ENCODE measurements at places on chromosomes 1 and 21.

GRCh38 chr1:119150150-119150549 is 9.7 kb upstream of the WARS2 start:
- no peak for DNase-seq

DNA sequence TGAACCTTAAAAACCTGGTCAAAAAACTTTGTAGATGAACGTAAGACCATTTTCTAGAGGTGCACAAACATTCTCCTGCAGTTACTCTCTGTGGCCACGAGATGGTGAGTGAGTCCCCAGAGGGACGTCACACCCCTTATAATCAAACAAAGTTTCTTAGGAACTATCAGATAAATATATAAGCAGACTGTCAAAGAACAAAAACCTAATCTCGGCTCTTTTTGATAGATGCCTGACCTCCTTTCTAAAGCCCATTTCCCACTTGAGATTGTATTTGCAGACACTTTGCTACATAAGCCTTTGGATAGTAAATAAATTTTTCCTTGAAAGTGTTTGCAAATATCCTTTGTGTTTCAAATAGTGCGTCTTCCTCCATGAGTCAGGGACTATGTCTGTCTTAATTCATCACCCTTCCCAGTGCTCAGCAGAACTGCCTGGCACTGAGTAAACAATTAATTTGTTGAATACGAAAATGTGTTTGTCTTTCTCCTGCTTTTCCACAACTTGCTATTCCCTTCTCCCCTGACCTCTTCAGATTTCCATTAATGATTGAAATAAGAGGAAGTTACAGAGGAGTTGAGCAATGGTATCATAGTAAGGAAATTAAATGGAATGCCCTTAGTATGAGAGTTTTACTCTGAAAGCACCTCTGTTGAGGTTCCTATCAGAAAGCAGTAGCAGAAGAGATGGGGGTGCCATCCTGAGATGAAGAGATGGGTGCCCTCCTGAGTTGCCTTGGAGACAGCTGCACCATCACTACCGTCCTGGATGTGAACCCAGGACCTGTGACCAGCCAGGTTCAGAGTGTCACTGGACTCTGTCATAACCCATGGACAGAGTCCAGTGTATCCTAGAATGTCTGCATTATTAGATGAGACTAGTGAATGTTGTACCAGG is 57.8 kb upstream of the RAVER2 start:
- DNase-seq: no peak

GRCh38 chr1:89310505-89310904 is 37.8 kb upstream of the GBP5 start:
- DNase-seq: no peak

DNA sequence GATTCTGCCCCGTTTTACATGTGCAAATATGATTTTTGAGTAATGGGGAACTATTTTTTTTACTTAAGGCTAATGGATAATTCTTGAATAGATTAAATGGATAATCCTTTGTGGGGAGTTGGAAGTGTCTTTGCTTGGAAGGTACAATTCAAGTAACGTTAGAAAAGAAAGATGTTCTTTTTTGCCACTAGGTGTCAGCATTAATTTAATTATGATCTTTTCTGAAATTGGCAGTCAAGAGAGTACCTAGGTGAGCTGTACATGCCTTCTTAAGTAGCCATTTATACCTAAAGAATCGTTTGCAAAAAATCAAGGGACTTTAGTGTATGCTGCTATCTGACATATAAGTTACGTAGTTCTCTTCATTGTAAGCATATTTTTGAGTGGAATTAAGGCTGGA is 2.2 kb downstream of the FBXO28 start:
- DNase-seq: no peak

DNA sequence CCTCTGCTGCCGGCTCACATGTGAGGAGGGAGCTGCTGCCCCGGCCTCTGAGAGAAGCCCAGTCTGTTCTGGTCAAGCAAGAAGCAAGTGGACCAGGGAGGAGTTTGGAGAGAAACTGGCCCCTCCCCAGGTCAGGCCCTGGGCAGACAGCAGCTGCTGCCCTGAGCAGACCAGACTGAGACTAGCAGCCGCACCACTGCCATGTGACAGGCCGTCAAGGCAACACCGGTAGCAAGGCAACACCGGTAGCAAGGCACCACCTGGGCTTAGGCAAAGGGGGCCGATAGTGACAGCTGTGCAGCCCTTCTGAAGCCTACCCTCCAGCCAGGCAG is 50.3 kb downstream of the ARHGEF16 start:
- DNase-seq: no peak

Measured in stimulated activated CD4-positive, alpha-beta T cell treated with anti-CD3 and anti-CD28 coated beads, Interleukin-4, amount 100 ng/mL, for 48 hours (primary cell).